ENCODE measurements at places on chromosomes 2 and 18.
A peak's percentile ranks its signal among the peaks of the same experiment; 100 is the strongest.

- DNase-seq: no peak
These were observed 5.3 kb upstream of the IKZF2 start for GRCh38 chr2:213156717-213157116.

- DNase-seq: no peak
These were observed 57.9 kb downstream of the NCK2 start for GRCh38 chr2:105802587-105802986.

- DNase-seq: no peak
These were observed 61.2 kb downstream of the LRPPRC start for GRCh38 chr2:43934567-43934966.

DNA sequence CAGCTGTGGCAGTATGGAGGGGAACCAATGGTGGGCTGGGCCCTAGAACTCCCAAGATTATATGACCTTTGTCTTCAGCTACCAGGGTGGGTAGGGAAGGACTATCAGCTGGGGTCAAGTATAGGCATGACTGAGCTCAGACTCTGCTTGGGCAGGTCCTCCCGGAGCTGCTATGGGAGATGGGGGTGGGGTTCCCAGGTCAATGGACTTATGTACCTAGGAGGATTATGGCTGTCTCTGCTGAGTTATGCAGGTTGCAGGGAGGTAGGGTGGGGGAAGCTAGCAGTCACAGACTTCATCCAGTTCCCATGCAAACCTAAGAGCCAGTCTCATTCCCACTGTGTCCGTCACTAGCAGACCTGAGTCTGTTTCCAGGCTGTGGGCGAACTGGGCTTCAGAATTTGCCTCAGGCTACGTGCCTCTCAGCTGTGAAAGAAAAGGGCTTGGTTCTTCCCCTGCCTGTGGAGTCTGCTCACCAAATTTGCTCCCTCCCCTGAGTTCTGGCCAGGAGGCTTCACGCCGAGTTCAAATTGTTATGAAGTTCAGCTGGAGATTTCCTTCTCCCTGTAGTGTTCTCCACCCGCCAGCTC, 985.8 kb upstream of the NRXN1 start:
- DNase-seq: no peak

GRCh38 chr18:51447351-51448342, 250.2 kb upstream of the MEX3C start:
- DNase-seq: peak; percentile 8

DNA sequence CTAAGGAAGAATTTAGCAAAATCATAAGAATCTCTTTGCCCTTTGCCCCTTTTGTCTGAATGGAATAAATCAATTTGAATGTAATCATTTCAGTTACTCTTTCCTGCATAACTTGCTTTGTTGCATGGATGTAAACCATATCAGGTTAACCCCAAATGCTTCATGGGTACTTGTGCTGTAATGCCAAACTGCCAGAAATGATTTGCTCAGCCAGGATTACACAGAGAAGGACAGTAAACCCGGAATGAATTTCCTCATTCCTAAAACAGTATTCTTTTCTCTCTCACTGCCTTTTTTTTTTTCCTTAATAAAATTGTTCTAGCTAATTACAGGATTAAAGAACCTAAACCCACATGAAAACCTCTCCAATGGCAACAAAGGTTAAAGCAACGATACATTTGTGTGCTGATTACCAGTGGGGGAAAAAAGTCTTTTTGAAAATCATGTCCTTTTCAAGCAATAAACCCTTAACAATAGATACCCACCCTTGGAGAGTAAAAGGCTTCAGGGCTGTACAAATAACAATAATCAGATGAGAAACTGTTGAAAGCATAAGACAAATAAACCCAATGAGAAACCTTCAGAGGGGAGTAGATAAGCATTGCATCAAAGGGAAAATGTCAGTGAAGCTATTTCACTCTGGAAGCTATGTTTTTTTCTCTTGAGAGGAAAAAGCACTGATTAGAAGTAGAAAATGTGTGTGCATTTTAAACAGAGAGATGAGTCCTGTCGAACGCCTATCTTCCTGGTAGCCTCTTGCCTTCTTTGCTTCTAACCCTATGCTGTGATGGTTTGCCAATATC, 275.3 kb downstream of the CDH2 start:
- no peak for DNase-seq
